ENCODE measurements at places on chromosomes 2 and 18.

GRCh38 chr2:27843992-27844391, 46.2 kb downstream of the RBKS start:
- DNase-seq, result no peak

DNA sequence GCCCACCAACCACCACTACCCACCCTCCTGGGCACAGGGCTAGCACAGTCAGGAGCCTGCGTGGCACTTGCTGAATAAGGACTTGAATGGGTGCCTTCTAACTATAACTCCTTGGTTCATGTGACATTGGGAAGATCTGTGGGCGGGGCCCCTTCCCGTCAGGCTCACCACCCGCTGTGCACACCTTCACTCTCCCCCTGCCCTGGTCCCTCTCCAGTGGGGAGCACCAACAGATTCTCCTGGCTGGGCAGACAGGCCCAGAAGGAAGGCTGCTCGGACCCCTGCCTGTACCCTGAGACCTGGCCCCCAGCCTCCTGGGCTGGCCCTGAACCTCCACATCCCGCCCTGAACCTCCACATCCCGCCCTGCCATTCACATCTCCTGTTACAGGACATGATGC, 33.4 kb upstream of the POMC start:
- DNase-seq, result no peak

- no peak for DNase-seq
Measured at GRCh38 chr2:102783506-102784183, 21.8 kb downstream of the TMEM182 start.

DNA sequence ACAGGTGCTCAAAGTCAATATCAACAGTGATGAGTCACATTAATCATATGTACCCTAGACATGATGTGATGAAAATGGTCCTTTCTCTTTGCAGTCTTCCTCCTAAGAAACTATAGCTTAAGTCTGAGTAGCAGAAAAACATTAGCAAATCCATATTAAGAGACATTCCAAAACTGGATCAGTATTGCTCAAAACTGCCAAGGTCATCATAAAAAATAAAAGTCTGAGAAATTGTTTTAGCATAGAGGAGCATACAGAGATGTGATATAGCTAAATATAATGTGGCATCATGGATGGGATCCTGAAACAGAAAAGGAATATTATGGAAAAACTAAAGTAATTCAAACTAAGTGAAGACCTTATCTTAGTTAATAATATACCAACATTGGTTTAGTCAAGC, 1316.1 kb downstream of the SUCLG1 start:
- DNase-seq, result no peak

DNA sequence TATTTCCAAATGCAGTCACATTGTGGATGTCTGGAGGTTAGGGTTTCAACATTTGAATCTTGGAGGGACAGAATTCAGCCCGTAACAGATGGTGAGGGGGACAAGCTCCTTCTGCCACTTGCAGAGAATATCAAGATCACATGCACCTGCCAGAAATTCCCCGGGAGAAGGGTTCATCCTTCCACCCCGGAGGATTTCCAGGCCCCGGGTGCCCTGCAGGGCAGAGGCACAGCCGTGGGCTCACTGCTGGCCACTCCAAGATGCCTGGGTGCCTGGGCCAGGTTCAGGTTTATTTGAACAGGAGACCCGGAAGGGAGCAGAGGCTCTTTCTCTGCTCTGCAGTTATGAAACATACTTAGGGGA, 38.2 kb upstream of the MGAT4A start:
- DNase-seq, result no peak

- DNase-seq, result no peak
Measured at GRCh38 chr2:121368836-121369235, 83.8 kb upstream of the TFCP2L1 start.

DNA sequence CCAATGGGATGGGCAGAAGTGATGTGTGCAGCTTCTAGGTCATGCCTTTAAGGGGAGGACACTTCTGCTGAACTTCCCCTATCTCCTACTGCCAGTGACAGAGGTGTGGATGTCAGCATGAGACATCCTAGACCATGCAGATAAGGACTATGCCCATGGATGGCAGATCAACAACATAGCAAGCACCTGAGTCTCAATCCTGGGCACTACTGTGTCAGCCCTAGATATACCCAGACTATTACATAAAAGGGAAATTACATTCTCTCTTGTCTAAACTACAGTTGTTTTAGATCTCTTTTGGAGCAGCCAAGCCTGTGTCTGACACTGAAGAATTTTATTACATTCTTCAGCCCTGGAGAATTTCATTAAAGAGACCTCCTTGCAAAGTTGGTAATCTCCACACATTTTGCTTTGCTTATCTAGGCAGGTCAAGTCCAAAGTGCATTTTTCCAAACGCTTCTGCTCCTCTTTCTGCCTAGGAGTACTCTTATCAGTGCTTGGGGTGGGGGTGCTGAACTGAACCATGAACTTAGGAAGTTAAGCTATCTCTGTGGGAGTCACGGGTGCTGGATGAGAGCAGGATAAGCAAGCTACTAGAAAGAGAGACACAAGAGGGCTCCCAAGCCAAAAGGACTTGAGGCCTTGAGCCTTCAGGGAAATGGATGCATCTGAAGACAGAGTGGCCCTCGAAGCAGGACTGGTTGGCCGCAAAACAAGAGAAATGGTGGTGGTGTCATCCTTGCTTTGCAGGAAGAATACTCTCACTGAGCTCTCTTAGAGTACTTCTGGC, 95.2 kb upstream of the SPRED2 start:
- peak; percentile 53 for DNase-seq

DNA sequence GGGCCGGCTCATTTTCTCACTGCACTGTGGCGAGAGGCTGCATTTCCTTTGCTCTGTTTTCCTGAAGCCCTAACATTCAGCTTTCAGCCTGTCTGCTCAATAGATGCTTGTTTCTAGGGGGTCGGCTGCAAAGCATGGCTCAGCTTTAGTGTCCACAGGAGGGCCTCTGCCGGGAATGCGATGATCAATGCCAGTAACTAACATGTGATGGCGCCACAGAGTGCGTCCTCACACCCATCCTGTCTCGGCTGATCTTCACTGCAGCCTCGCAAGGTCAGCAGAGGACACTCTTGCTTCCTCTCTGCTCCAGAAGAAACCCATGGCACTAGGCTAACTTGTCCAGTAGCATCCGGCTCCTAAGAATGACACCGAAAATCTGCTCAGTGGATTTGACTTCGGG, 156.4 kb upstream of the PXDN start:
- no peak for DNase-seq

GRCh38 chr18:12554796-12555388, 103.0 kb downstream of the SPIRE1 start:
- no peak for DNase-seq

DNA sequence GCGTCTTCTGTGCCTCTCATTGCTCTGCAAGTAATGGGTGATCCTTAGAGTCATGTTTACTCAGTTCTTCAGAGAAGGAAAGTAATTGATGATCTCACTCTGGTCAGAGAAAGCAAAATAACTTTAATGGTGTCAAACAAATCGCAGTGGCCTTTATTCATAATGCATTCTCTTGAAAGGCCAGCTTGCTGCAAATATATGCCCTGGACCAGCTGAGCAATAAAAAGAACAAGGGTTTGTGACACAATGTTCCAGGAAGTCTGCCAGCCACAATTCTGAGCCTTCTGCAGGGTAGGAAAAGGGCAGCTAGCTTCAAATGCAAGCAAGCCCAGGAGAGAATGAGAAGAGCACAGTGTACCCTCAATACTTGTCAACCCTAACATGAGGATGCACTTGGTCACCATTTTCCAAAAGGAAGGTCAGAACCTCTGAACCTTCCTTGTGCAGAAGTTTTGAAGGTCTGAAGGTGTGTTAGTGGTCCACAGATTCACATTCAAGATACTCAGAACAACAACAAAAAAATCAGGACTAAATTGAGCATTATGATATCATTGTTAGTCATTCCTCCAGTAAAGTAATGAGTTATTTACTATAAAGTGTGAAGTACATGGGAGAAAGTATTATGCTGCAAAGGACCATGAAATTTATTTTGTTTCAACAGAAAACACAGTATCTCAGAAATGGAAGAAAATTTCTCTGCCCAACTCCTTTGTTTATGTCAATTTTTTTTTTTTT, 355.6 kb downstream of the PAX3 start:
- DNase-seq, result no peak

DNA sequence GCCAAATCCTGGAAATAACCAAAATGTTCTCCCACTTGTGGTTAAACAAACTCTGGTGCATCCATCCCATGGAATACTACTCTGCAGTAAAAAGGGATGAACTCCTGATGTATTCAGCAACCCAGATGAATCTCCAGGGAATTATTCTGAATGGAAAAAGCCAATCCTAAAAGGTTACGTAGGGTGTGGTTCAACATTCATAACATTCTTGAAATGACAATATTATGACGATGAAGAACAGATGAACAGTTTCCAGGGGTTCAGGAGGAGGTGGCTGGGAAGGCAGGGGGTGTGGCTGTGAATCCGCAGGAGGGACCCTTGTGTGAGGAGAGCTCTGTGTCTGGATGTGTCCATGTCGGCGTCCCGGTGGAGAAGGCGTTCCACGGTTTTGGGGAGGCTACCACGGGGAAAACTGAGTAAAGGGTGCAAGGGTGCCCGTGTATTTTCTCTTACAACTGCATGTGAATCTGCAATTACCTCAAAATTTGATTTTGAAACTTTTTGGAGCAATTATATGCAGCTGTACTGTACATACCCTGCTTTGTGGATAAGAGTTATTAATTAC, 47.3 kb downstream of the KCNG2 start:
- no peak for DNase-seq

- DNase-seq, result peak; percentile 12
Measured at GRCh38 chr2:62152000-62152399, 43.9 kb upstream of the B3GNT2 start.

GRCh38 chr2:165902934-165903333, 50.6 kb downstream of the TTC21B start:
- no peak for DNase-seq

DNA sequence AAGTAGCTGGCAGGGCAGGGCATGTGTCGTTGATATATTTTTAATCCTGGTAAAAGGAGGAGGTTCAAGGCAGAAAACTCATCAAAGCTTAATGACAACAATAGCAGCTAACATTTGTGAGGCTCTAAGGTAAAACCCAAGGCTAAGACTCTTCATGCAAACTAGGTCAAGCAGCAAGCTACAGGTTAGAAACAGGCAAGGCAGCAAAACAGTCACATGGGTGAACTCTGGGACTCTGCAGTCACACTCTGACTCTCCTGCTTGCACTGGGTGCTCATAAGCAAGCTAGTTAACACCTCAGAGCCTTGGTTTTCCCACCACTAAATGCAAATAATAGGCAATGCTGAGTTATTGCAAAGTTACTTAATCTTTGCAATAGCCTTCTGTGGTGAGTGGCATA, 7.9 kb downstream of the IL1RN start:
- DNase-seq, result no peak

DNA sequence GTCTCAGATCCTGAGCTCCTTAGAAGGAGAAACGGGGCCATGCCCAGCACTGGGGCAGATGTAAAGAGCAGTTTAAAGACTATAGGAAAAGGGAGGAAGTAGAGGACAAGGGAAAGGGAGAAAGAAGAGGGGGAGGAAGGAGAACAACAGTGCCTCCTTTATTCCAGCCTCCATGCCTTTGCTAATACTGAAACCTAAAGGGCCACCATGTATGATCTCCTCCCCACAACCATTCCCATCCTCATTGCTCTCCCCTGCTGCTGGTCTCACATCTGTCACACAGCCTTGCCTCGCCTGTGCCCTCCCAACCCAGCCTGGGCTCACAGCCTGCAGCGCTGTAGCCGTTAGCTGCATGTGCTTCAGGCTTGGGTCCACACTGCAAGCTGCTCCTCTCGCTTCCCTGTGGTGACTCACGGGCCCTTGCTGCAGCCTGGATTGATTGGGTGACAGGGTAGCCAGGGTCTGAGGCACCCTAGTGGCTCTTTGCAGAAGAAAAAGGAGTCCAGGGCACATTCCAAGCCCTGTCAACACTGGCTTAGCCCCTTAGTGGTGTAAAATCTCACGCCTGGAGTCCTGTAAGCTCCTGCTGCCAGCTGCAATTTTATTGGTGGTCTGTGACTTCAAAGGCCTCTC, 281.9 kb downstream of the SRBD1 start:
- DNase-seq, result peak; percentile 42

GRCh38 chr2:159922563-159922962, 124.6 kb upstream of the CD302 start:
- no peak for DNase-seq

- DNase-seq, result no peak
Measured at GRCh38 chr2:86068136-86068588, 37.5 kb downstream of the POLR1A start.

GRCh38 chr2:105256431-105257047, 15.0 kb downstream of the GPR45 start:
- peak; percentile 41 for DNase-seq

DNA sequence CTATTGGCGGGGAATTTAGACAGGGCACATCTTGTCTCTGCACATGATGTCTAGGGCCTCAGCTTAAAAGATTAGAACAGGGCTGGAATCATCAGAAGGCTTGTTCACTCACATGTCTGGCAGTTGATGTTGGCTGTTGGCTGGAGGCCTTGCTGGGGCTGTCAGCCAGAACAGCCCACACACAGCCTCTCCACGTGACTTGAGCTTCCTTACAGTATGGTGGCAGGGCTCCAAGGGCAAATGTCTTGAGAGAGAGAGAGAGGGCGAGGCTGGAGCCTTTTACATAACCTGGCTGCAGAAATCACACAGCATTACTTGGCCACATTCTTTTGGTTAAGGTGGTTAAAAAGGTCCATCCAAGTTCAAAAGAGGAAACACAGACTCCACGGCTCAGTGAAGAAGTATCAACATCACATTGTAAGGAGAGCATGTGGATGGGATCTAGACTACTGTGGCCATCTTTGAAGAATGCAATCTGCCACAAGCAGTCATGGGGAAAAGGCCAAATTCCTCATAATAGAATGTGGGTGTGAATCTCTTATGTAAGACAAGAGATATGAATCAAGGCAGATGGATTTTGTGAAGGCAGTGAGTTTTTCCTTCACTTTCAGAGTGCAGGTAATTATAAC, 30.4 kb downstream of the SRSF7 start:
- peak; percentile 76 for DNase-seq

GRCh38 chr18:77055429-77056300, 76.9 kb downstream of the MBP start:
- no peak for DNase-seq

- DNase-seq, result no peak
Measured at GRCh38 chr18:47748093-47748796, 182.2 kb downstream of the SMAD2 start.

- DNase-seq, result peak; percentile 85
Measured at GRCh38 chr18:55322178-55322735, 265.7 kb downstream of the TCF4 start.

- no peak for DNase-seq
Measured at GRCh38 chr2:131035112-131035825, 58.0 kb downstream of the FAM168B start.

GRCh38 chr18:60020107-60020925, 120.5 kb downstream of the PMAIP1 start:
- no peak for DNase-seq

GRCh38 chr2:71897137-71897480, 250.6 kb downstream of the CYP26B1 start:
- no peak for DNase-seq

- DNase-seq, result no peak
Measured at GRCh38 chr18:8780227-8780626, 74.9 kb downstream of the MTCL1 start.

GRCh38 chr2:215973954-215974699, 39.2 kb downstream of the MREG start:
- DNase-seq, result peak; percentile 50

- DNase-seq, result no peak
Measured at GRCh38 chr2:36805635-36806224, 109.2 kb downstream of the VIT start.

Data from hepatocyte (in vitro differentiated cells).